ENCODE measurements at places on chromosomes 2 and 18.

DNA sequence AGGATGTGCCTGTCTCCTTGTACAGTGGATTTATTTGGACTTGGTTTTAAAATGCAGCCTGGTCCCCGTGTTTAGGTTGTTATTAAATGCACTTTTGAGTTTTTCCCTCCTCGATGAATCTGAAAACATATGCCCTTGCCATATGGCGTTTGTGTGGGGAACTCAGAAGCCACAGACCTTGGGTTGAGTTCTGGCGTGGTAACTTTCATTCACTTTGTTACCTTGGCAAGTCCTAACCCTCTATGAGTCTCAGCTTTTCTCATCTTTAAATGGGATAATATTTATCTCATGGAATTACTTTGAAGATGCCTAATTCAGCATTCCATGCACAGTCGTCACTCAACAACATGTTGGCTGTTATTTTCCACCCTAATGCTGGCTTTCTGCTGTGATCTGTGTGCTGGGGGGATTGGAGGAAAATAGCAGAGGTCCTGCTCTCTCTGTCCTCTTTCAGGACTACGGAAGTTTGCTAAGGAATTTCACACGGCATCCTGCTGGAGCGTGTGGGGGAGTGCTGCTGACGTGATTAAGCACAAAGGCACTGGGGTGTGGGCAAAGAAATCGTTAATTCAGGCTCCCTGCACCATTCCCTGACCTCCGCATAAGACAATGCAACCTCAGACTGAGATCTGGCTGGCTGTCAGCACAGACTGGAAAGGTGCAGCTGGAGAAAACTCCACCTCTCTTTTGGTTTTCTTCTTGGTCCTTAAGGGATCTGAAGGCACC, 61.7 kb downstream of the LDLRAD4 start:
- no peak for DNase-seq

DNA sequence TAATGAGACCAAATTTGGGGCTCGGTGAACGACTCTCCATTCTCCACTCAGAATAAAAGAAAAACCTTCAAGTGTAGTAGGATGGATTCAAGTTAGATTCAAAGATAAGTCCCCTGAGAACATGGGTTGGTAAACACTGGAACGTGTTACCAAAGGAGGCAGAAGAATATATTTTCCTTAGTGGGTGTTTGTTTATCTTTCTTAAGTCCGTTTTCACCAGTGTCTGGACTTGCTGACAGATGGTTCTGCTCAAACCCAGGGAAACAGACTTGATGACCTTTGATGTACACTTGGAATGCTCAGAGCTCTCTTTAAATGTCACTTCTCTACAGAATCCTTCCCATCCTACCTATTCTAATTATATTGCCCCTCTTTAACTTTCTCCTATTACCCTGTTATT, 310.3 kb upstream of the ZNF521 start:
- no peak for DNase-seq

GRCh38 chr2:5695654-5696403, 3.6 kb downstream of the SOX11 start:
- no peak for DNase-seq

GRCh38 chr2:191319186-191319585, 74.0 kb downstream of the MYO1B start:
- DNase-seq = no peak

DNA sequence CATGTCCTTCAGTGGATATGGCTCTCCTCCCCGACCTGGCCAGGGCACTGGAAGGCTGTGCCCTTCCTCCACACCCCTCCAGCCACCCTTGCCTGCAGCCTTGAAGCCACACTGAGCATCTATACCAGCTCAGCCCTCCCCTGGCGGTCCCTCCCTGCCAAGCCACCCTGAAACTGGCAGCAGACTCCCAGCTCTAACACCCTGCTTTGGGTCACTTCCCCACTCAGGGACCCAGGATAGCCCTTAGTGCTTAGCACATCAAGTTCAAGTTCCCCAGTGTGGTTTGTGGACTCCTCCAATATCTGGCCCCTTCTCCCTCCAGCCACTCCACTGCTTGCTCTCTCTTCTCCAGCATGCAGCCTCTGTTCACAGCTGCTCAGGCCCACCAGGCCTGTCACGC, 89.4 kb downstream of the TNS1 start:
- no peak for DNase-seq

DNA sequence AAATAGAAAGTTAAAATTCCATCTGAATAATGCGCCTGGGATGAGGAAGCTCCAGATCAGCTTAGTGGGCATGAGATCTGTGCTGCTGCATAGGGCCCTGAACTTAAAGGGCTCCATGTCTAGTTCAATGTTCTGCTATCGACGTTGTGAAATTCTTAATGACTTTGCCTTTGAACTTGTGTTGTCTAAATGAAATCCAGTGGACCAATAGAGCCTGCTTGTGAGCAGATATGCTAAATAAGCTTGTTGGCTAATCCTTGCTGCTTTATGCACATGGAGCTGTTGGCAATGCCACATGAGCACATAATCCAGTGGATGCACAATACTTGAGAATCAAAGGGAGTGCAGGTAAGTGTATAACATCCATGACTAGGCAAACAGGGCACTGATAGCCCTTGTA, 228.6 kb downstream of the TNS1 start:
- DNase-seq = no peak

DNA sequence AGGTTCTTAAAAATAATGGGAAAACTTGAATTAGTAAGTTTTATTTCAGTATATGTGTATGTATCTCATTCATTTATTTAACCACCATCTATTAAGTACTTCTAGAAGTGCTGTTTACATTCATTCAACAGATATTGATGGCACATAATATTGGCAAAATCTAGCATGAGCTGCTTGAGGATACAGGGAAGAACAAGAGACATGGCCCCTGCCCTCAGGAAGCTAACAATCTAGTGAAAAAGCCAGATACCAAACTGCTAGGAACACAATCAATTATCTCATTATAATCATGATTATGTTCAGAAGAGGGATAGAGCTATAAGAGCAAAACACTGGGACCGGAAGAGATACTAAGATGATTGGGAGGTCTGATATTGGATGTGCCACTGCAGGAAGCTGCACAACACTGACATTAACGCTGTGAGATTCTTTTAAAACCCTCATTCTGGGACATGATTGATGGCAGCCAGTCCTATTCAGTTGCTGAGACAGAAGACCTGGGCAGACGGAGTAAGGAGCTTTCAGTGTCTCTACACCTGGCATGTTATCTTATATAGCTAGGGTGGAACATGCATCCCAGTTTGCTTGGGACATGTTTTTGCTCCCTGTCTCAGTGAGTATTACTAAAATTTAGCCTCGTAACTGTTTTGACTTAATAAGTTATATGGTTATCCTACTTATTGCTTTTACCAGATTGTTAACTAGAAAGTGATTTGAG, 314.1 kb downstream of the STK39 start:
- DNase-seq = no peak

DNA sequence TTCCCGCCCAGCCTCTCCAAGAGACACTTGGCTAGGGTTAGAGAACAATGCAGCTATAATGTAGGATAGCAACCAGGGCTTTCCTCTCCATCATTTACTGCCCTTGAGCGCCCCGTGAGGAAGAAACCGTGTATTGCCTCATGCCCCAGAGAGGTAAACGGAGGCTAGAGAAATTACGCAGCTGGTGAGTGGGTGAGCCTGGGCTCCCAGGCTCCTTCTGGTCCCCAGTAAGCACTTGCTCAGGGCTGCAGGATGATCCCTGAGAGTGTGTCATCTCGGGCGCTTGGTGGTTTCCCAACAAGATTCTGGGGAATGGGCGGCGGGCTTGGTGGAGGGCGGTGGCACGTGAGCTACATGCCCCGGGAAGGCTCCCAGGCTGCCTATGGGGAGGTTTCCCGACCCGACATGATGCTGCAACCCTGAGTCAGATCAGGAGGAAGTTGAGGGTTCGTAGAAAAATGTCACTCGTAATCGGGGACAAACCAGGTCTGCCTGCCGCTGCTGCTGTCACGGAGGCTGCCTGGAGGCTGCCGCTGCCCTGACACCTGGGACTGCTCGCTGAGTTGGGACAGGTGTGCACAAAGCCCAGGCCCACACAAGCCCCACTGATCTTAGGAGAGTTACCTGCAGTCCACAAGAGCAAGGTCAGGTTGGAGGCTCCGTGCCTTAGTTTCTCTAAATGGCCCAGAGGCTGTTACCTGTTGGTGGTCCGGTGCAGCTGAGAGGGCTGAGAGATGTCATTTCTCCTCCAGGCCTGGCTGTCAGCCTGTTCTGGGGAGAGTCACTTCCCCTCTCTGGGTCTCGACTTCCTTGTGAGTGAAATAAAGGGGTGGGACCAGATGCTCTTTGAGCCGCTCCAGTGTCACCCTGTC, at the start of gene GPR55:
GPR55 (minus strand) TSS at position 773 of the 872 bp plus-strand sequence. CDS start 14,280 bp downstream, outside the sequence.
- peak; percentile 29 for DNase-seq

- no peak for DNase-seq
Measured at GRCh38 chr2:181348107-181348837, 108.9 kb upstream of the ITGA4 start.

DNA sequence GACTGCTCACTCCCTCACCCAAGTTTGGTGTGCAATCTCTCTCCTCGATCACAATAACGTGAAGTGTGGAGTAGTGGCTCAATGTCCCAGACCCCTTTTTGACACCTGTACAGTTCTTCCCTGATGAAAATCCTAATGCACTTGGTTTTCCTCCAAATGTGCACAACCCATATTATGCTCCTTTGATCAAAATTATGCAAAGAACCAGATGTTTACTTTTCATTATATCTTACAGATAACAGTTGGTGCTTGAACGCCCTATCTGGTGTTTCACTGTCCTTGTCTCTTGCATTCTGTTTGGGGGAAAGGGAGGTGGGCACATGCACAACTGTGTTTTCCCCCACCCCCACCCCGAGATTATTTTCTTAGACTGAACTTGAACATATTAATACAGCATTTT, 85.0 kb upstream of the CREB1 start:
- DNase-seq = no peak

DNA sequence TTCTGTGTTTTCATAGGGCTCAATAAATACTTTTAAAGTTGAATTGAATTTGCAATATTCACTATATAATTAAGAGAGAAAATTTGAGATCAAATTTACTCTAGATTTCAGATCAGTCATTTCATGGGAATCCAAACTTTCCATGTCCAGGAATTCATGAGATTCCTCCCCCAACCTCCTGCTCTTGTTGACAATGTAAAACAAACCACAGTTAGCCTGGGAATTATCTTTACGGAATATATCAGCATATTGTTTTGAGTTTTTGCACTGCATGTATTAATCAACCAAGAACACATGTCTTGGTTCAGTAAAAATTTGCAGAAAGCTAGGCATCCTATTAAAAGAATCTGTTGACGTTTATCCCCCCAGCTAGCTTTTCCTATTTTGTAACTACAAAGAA, 42.3 kb downstream of the CYP1B1 start:
- DNase-seq = no peak

DNA sequence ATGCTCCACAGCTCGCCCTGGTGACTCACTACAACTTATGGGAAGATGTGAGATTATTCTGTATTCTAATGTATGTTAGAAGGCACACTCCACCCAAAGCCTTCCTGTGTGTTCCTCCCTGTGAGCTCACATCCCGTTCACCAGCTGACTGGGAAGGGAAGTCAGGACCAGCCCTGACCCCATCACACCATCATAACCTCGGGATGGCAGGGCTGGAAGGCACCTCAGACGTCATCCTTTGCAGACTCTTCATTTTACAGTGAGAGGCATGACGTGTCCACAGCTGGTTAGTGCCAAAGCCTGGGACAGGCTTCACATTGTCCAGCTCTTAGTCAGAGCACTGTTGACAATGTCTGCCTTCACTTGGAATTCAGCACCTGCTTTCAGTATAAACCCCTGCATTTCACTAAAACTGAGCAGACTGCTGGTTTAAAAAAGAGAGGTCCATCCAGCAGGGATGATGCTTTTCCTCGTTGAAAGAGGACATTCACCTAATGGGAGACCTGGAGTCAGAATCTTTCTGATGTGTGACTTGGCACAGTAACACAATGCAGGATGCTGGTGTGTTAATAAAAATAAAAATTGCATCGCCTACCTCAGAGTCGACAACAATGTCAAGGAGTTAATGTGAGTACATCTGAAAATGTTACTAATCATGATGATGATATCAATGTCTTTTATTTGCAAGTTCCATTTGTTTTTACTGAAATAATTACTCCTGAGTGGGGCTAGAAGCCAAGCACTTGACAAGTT, 418.0 kb upstream of the TNP1 start:
- DNase-seq = no peak

GRCh38 chr2:172472446-172473033, 45.2 kb downstream of the ITGA6 start:
- peak; percentile 60 for DNase-seq

GRCh38 chr2:221563270-221563985, 8.7 kb downstream of the EPHA4 start:
- DNase-seq = no peak

DNA sequence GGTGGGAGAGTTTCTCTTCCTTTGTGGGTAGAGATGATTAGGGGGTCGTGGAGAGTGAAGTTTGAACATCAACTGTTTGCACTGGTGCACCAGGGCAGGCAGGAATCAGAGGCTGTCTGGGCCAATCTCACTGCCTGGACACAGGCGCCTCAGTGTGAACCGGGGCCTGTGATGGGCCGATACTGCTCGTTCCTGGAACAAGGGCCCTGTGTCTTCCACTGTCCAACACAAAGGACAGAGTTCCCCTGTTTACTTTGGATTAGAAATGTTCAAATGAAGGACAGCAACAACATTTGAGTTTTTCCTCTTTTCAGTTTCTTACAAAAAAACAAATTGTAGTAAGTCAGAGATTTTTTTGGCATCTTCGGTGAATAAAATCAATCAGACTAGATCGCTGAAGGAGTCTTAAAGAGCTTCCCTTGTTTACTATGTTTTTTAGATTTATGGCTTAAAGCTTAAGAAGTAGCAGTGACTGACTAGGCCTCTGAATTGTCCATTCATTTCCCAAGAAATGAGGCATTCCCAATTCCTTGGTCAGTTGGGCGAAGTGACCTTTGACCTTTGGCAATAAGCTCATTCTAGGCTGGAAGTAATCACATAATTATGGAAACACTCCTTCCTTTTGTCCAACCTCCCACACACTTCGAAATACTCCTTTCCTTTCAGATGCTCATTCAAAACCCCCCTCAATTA, 11.6 kb upstream of the TGFA start:
- no peak for DNase-seq

- no peak for DNase-seq
Measured at GRCh38 chr2:235217846-235218245, 266.0 kb downstream of the SH3BP4 start.
